ENCODE measurements at places on chromosomes 4 and X. TPM values are rescaled to one million over a fixed set of nuclear protein-coding genes. Genes with fewer than 3 reads are reported as not detected.

Gene HSFX3
- not detected for total RNA-seq

Gene IL2RG
- total RNA-seq: not detected

Gene CWH43
- total RNA-seq: not detected

Gene RIPPLY1
- not detected for total RNA-seq

Gene HS3ST1
- 2.5 TPM for total RNA-seq

Gene SATL1
- not detected for total RNA-seq

Gene C4orf51
- not detected for total RNA-seq

Gene TCEAL4
- 100 TPM for total RNA-seq

Gene SSX4B
- total RNA-seq: not detected

Gene PPP2R2C
- not detected for total RNA-seq

Gene SMIM10L2A
- total RNA-seq: 0.33 TPM

Gene PALLD
- 15.5 TPM for total RNA-seq

Gene PTCHD1
- total RNA-seq: under 0.01 TPM

Gene CXCL3
- total RNA-seq: 0.09 TPM

Gene TKTL1
- total RNA-seq: not detected

Gene ITGB1BP2
- total RNA-seq: 6.2 TPM

Gene ADGRG2
- total RNA-seq: 0.18 TPM

Gene DCAF8L2
- total RNA-seq: not detected
